ENCODE measurements at places on chromosomes 5 and 9. TPM values are rescaled to one million over a fixed set of nuclear protein-coding genes. Genes with fewer than 3 reads are reported as not detected.

DNA sequence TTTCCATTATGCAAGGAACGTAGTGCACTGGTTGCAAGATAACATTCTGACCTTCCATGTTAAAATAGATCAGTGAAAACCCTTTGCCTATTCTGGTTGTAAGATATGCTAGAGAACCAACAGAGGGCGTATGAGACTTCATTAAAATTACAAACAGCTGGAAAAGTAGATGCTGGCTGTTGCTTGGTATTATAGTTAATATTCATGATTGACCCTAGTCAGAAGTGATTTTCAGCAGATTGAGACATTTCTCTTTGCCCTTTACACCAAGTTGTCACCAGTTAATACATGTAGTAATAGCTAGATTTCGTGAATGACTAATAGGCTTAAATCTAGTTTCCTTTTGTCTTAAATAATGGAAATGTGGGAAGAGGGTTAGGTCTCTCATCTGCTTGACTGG, 13.8 kb upstream of the FGF18 start:
- DNase-seq = no peak

GRCh38 chr5:178416919-178417318, 173.3 kb downstream of the COL23A1 start:
- DNase-seq = no peak

DNA sequence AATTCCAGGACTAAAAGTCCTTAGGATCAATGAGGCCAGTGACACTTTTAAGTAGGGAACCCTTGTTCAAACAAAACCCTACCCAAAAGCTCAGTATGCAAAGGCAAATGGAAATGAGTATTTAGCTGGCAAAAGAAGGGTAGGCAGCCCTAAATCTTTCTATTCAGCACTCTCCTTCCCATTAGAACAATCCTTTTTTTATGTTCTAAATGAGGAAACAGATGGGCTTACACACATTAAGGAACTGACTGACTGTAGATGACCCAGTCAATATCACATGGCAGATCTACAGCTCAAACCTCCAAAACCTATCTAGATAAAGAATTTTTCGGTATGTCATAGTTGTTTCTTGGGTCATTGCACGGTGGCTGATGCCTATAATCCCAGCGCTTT, 7.2 kb downstream of the CSNK1A1 start:
- DNase-seq = no peak

GRCh38 chr5:31382051-31382878, 149.6 kb downstream of the DROSHA start:
- DNase-seq = no peak

GRCh38 chr9:79598562-79599345, 27.0 kb downstream of the TLE4 start:
- no peak for DNase-seq

DNA sequence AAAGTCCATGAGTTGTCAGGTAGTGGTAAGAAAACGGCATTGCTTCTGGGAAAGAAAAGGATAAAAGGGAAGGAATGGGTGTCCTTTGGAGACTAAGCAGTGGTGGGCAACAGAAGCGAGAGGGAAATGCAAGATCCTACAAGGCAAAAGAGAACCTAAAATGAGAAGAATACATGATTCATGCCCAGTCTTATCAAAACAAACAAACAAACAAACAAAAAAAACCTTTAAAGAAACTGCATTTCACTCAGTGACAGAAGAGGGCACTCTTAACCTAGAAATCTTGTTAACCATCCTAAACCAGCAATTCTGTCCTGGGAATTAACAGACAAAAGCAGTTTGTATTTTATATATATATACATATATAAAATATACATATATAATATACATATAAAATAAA, 88.5 kb downstream of the SUSD1 start:
- DNase-seq = no peak

DNA sequence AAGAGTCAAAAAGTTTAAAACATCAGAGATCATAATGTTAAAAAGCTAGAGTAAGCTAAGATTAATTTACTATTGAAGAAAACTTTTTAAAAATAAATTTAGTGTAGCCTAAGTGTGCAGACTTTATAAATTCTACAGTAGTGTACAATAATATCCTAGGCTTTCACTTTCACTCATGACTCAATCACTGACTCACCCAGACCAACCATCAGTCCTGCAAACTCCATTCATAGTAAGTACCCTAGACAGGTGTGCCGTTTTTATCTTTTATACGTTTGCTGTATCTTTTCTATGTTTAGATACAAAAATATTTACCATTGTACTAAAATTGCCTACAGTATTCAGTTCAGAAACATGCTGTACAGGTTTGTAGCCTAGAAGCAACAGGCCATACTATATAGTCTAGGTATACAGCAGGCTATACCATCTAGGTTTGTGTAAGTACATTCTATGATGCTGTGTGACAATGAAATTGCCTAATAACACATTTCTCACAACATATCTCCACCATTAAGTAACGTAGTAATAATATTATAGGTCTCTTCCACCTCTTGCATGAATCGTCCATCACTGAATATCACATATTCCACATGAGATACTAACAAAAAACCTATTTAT, 59.2 kb downstream of the MEGF9 start:
- no peak for DNase-seq

DNA sequence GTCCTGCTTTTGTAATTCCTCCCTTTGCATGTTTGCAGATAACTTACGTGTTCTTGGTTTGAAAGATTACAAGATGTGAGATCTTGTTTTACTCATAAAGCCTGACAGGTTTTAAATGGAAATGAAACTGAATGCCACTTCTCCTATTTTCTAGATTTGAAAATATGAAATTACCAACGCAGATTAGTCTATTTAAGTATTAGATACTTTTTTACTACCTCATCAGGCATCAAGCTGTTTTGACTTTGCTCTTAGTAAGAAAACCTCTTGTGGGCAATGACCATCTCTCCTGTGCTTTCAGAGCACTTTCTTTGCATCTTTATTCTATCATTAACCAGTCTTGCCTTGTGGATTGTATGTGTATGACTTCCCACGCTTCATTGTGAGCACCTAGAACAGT, 3.5 kb downstream of the DMXL1 start:
- no peak for DNase-seq

DNA sequence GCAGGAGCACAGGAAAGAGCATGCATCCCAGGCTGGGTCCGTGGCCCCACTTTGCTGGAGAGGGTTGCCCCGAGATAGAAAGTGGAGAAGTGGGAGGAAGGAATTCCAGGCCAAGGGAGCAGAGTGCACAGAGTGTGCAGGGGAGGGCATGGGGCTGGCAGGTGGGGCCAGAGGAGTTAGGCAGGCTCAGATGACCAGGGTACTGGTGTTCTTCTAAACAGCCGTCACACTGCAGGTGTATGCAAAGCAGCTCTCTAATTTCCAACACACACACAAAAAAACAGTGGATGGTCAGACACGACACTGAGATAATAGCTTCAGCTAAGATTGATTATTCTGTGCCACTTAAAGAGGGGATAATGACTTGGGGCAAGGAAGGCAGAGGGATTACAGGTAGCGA, 212.2 kb downstream of the MTRR start:
- DNase-seq = no peak

DNA sequence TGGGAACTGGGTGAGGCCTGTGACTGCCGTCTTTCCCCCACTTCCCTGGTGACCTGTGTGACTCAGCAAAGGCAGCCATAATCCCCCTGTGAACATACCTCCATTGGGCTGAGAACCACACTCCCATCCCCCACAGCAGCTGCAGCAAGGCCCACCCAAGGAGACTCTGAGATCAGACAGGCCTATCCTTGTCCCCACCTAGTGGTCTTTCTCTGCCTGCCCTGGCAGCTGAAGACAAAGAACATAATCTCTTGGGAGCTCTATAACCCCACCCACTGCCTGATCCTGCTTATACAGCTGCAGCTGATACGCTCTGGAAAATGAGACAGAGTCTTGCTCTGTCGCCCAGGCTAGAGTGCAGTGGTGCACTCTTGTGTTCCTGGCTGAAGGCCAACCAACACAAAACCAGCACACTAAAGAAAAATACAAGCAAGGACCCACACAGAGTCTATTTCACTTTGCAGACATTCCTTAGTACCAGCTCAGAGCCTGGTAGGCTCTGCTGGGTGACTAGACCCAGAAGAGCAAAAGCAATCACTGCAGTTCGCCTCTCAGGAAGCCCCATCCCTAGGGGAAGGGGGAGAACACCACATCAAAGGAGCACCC, 106.7 kb downstream of the MCTP1 start:
- DNase-seq = no peak

DNA sequence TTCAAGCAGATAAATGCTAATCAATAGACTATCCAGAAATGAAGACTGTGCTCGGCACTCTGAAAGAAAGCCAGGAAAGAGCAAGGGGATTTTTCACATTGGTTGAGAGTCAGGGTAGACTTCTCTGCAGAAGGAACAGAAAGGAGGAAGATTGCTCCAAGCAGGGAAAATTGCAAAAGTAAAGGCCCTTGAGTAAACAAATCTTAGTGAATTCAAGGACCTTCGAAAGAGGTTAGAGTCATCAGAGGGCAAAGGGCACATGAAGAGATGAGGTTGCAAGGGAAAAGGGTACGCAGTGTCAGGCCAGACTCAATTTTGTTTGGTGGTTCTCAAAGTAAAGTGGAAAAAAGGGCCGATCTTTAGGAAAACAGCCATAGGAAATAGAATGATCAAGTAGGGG, 157.6 kb upstream of the RAI14 start:
- DNase-seq = no peak

Gene ADAMTSL1
- 24.9 TPM for polyA plus RNA-seq

Gene FOXI1
- polyA plus RNA-seq = not detected

Measured in right lung (tissue), 10 donors.